Activated CD4-positive, alpha-beta T cell treated with anti-CD3 and anti-CD28 coated beads, Interleukin-2, amount 10 ng/mL, durations not matched to agents 7 days and 5 days (primary cell): ENCODE measurements at places on chromosomes 5 and 9.

DNA sequence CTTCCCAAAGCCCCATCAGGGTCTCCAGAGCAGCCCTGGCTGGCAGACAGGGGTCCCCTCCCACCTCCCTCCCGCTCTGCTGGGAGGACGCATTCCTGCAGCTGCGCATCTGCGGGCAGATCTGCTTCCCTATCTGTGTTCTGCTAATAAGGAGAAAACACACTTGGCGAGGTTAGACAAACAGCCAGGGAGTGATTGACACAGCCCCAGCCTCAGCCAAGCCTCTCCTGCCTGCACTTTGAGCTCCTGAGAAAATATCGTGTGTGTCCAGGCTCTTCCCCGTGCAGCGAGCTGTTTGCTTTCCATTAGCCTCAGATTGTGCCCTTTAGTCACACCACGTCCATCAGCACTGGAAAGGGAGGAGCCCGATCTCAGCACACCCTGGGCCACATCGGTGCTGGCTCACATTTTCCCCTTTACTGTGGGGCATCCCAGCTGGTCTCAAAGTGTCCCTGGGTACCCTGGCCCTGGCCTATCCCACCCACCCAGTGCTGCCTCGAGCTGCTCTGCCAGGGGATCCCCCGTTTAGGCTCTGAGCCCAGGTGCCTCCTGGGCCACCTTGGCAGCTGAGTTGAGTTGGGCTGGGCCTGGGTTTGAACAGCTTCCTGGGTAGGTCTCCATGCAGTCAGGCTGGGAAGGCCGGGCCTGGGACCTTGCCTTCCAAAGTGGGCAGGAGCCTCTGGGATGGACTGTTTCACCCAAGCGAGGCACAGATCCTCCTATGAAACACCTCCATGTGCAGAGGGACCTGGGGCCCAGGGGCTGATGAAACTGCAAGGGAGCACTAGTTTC lies 61.1 kb downstream of the BARX1 start:
- DNase-seq: no peak

DNA sequence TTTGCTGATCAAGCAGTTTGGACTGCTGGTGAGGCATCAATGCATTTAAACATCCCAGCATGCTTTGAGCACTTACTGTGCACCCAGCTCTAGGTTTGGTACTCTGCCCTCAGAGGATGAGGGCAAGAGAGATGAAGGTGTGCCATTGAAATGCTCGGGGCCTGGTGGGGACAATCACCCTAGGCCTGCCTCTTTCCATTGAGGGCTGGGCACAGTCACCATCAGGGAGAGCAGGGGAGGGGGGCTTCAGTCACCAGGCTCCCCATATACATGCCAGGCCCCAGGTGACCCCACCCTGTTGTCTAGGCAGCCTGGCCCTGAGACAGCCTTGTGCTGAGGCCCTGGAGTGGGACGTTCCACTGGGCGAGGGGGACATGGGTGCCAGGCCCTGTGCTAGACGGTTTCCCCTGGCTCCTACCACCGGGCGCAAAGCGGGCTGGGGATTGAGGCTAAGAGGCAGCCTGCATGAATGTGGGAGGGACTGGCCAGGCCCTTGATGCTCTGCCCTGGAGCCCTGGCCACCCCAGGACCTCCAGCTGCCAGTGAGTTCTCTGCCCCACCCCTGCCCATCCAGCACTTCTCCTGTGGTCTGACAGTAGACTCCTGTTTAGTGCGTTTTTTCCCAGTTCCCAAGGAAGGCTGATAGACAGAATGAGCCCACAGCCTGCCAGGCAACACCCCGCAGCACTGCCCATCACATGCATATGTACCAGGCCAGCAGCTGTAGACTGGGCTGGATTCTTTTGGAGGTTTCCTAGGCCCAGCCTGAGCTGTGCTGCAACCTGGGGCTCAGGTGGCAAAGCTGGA lies 18.9 kb downstream of the TCF7 start:
- DNase-seq: no peak

GRCh38 chr5:141326088-141326854 lies 4.0 kb upstream of the PCDHGA1 start:
- peak; percentile 70 for DNase-seq

DNA sequence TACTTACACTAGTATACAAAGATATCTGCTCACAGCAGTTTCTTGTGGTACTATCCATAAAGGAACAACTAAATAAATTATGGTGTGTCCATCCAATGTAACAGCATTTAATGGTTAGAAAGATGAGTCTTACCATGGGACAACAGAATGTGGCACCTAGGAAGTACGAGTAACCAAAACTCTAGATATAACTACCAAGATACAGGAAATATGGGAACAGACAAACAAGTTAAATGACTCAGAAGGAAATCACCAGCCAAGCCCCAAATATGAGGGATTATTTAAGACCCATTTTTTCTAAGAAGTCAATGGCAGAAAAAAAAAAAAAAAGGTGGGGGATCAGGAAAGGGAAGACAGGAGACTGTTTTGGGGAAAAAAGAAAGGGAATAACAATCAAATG lies 294.8 kb downstream of the PRELID2 start:
- no peak for DNase-seq

- DNase-seq: no peak
Observed at GRCh38 chr5:68330574-68330973, 115.0 kb downstream of the PIK3R1 start.

DNA sequence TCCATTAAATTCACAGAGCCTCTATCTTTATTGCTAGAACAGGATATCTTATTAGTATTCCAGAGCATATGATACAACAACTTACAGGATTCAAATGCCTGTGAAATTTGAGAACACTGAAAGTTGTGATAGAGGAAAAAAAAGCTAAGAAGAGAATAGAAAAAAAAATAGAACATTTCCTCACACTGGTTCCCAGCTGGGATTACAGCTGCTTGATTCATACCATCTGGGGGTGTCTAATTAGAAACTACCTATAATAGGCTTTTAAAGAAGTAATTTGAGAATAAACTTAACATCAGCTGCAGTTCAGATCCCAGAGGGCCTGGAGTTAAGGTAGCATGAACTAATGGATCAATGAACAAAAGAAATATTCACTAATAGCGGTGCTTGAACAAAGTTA lies 922.0 kb downstream of the CDH12 start:
- no peak for DNase-seq

GRCh38 chr5:172926796-172927195 lies 32.4 kb upstream of the RPL26L1 start:
- DNase-seq: no peak

DNA sequence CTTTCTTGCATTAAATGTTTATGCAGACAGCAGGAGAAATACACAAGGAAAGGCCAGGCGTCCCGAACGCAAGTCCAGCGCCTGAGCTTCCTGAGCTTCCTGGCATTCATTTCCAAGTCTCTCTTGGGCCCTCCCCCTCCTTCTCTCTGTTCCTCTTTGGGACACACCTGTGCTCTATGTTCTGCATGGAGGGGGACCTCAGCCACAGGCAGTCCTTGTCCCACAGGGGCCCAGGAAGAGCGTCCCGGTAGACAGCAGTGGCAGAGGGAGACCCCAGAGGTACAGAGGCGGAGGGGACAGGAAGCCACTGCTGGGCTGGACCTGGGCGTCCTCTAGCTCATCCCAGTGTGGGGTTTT lies 221.3 kb downstream of the C9orf50 start:
- DNase-seq: no peak

DNA sequence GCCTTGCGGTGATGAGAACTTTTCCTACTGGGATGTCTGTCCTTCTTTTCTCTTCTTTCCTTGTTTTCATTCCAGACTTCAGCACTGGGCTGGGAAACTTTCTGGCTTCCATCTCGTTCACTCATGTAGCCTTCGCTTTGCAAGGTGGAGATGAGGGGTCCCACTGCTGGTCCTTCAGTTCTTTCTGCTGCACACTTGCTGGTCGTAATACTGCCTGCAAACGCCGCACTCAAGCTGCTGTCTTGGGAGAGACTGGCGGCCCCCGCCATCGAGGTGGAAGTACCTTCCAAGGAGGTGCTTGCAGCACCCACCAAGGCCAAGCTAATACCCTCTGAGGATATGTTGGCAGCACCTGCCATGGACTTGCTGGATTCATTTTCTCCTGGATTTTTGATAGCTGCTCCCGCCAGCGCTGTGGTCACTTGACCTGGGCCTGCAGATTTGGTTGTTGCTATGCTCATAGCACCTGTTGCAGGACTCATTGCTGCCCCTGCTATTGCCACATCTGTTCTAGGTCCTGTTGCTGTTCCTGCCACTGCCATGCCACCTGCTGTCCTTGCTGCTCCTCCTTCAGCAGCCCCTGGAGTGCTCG lies 3.0 kb downstream of the GARIN3 start:
- no peak for DNase-seq

GRCh38 chr5:149481485-149481884 lies 69.8 kb downstream of the CSNK1A1 start:
- no peak for DNase-seq

DNA sequence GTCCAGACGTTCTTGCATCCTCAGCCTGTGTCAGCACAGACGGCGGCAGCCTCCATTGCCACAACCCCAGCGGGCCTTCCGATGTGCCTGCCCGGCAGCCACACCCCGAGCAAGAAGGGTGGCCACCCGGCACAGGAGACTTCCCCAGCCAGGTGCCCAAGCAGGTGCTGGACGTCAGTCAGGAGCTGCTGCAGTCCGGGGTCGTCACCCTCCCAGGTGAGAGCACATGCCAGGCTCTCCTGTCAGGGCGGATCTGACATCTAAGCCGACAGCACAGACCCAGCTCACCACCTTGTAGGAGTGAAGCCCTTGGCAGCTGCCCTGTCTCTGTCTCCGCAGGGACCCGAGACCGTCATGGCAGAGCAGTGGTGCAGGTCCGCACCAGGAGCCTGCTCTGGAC lies 48.3 kb upstream of the LRRC14B start:
- DNase-seq: no peak

DNA sequence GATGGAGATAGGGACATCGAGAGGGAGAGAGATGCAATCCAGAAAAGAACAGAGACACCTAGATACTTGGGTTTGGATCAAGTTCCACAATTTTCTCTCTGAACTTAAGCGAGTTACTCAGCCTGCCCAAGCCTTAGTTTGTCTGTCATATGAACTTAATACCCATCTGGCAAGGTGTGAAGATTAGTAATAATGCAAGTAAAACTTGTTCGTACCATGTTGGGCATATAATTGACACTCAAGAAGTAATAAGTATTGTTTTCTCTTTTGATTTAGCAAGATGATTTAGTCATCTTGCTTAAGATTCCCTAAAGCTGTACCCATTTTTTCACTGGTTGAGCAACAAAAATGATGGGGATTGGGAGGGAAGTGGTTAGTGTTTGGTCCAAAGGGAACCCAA lies 7.5 kb downstream of the RABGAP1 start:
- no peak for DNase-seq

- DNase-seq: peak; percentile 3
Observed at GRCh38 chr9:138033950-138034349, 156.4 kb downstream of the CACNA1B start.

DNA sequence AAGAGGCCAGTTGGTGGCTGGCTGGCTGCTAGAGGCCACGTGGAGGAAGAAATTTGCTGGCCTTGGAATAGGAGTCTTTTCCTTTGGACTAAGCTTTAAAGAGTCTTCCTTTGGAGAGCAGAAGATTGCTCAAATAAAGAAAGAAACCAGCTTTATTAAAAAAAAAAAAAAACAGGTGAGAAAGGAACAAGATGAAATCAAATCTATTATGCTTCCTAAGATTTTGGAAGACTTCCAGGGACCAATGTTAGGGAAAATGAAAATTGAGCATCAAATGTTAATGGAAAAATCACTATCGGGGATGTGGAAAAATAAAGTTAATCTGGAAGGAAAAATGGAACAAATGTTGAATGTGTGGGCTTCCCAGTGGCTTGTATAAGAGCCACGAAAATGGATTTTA lies 153.1 kb downstream of the TTC39B start:
- no peak for DNase-seq

DNA sequence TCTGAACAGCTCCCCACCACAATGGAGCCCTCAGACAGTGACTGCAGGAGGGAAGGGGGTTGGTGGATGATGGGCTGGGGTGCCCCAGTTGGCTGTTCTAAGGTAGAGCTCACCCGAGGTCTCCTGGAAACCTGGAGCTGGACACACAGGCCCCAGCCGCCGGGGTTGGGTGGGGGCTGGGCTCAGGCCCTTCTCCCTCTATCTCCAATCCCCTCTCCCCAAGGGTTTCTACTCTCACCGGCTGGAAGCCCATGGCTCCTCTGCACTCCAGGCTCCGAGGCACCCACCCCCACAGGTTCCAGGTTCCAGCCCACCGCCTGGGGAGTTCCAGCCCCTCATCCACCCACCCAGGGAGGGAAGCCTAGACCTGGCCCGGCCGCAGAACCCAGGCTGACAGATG lies 766 bp downstream of the NR5A1 start:
- no peak for DNase-seq

DNA sequence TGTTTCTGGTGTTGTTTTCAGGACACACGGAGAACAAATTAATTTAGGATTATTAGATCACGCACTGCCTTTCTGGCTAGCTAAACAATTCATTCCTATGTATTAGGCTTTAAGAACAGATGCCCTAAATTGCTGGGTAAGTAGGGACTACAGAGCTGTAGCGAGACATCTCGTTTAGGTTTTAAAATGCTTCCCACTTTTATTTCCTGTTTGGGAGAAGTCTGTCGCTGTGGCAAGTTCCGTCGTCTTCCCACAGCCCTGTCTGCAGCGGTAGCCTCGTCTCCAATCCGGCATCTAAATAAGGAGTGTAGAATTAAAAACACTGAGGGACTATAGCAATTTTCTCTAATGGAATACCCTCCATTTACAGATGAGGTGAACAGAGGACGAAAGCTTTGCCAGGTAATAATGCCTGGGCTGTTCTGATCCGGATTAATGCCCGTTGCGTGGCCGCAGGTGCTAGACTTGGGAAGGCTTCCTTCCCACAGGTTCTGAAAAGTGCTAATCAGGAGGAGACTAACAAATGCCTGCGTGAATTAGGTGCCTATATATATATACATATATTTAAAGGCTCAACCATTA lies 1.3 kb upstream of the TRIM36 start:
- DNase-seq: no peak

GRCh38 chr9:127968700-127969383 lies 11.9 kb downstream of the EEIG1 start:
- DNase-seq: no peak

DNA sequence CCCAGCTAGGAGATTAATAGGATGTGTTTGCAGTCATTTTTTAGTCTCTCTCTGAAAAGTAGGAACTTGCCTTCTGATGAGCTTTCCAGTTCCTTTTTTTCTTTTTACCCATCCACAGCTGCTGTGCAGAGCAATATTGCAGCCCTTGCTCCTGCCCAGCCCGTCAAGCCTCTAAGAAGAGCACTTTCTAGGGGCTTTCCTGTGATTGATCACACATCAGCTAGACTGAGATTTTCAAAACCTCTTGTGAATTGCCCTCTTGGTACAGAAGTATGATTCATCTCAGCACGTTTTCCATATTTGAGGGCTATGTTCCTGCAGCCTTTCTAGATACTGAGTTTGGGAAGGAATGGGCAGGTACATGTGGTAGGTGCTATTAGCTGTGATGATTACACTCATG lies 93.9 kb downstream of the GALNT10 start:
- DNase-seq: no peak

DNA sequence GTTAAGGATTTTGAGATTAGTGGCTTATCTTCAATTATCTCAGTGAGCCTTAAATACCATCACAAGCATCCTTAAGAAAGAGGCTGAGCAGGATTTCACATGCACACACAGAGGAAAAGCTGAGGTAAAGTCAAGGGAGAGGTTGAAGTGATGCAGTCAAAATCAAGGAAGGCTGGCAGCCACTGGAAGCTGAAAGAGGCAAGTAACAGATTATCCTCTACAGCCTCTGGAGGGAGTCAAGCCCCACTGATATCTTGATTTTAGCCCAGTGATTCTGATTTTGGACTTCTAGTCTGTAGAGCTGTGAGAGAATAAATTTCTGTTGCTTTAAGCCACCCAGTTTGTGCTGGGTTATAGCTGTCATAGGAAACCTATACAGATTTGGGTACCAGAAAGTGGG lies 80.1 kb downstream of the ANKRD31 start:
- DNase-seq: no peak

- no peak for DNase-seq
Observed at GRCh38 chr5:3546028-3546427, 49.6 kb upstream of the IRX1 start.
